ENCODE measurements at places on chromosomes 1 and 21.

- DNase-seq = peak; percentile 55
These were observed at the start of the genes AMPD2 and GNAT2 for GRCh38 chr1:109619576-109620400. Gene AMPD2 (plus strand): TSS chr1:109619837. CDS start chr1:109621176, 1,339 bp downstream. Gene GNAT2 (minus strand): TSS chr1:109619616. CDS start chr1:109612870, 6,746 bp downstream.

GRCh38 chr1:224266915-224267856 lies 62.8 kb downstream of the NVL start:
- DNase-seq = no peak

DNA sequence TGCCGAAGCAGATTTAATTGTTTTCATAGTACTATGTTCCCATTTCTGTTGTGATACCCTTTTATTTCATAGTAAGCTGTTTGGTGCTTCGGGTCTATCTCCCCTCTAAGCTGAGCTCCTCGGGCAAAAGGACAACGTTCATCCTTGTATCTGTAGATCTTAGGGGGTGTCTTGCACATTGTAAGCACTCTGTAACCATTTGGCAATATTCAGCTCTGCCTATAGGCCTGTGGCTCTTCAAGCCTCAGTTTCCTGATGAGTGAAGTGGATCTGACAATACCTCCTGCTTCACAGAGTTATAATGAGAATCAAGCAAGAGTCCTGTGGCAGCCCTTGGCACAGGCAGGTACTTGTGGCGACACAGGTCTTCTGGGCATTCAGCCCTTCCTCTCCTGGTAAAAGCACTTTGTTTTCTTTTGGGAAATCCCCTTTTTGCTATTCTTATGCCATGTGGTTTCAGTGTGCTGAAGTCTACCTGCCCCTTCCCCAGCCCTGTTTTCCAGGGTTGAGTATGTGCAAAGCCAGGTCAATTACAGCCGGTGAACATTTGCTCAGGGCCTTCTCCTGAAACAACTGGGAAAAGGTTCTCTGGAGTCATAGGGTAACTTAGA lies 8.5 kb upstream of the EXO1 start:
- no peak for DNase-seq

DNA sequence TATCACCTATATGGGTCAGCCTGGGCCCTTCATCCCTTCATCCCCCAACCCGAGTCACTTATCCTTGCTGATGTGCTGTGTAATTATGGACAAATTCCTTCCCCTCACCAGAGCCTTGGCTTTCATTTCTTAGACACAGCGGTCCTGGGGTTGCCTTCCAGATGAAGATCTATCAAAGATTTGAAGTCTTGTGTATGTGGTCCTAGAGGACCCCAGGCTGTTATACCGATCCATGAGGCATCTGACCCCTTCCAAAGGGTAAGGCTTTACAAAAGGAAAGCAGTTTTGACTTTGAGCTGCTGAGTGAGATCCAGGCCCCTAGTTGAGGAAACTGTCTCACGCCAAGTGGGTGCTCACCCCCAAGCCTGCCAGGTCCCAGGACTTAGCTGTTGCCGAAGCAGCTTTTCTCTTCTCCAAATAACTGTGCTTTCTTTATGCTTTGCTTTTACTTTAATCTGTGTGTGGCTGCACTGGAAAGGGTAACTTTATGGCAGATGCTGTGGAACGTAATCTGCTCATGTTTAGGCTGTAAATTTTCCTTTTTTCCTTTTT lies 37.6 kb downstream of the MAN1C1 start:
- DNase-seq = no peak

GRCh38 chr1:76585980-76586674 lies 281.2 kb upstream of the ST6GALNAC5 start:
- no peak for DNase-seq

DNA sequence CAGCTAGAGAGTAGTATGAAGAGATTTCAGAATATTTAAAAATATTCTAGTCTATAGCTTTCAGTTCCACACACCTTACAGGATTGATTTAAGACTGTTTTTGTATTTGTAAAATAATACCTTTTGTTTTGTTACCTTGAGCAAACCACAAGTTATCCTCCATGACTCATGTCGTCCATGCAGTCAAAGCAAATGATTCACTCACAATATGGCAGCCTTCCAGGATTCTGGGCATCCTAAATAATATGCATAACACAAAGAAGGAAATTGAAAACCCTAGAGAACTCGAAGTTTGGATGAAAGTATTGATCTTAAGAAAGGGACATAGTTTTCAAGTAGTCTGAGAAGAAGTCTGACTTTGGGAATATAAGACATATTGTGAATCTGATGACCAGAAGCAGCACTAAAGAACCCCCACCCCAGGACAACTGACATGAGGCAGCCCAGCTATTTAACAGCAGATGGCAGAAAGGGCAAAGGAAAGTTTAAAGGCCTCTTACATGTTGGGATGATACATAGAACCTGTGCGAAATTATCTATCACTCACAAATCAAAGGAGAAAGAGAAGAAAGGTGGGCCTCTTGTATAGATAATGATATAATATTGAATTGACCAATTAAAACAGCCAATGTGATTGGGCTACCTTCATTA lies 857.9 kb downstream of the BRINP3 start:
- DNase-seq = no peak

DNA sequence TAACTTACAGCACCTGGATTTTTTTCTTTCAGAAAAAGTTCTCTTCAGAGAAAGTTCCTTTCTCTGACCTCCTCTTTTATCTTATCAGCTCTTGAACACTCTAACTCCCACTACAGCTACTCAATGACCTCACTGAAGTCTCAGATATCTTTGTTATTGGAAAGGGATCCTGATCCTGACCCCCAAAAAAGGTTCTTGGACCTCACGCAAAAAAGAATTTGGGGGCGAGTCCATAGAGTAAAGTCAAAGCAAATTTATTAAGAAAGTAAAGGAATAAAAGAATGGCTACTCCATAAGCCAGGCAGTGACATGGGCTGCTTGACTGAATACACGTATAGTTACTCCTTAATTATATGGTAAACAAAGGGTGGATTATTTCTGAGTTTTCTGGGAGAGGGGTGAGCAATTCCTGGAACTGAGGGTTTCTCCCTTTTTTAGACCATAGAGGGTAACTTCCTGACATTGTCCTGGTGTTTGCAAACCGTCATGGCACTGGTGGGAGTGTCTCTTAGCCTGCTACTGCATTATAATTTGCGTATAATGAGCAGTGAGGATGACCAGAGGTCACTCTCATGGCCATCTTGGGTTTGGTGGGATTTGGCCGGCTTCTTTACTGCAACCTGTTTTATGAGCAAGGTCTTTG lies 44.2 kb downstream of the WDR64 start:
- no peak for DNase-seq

DNA sequence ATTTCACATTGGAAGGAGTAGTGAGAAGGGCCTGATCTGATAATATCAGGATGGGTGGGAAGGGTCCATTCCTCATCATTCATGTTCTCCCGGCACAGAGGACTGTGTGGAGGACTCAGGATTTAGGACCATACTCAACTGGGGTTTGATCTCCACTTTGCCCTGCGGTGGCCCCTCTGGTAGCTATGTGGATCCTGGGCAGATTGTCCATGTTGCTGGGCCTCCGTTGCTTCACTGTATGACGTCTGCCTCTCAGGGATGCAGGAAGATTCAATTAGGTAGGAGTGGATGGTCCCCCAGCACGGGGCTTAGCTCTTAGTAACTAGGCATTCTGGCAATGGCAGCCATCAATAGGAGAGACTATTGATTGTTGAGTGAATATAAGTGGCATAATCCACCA lies 2.3 kb downstream of the ETS2 start:
- DNase-seq = no peak

DNA sequence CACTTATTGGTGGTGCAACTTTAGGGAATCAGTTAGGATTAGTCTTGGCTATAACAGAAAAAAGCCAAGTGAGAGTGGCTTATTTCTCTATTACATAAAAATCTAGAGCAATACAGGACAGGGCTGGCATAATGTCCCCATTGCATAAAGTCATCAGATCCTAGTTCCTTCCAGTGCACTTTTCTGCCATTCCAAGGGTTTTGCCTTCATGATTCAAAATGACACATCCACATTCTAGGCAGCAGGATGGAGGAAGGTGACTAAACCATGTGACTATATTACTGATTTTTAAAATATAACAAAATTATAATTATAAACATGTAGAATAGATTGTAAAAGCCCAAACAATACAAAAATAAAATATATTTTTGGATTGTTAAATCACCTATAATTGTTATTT lies 18.8 kb downstream of the JUN start:
- DNase-seq = no peak

- DNase-seq = no peak
These were observed 76.7 kb upstream of the SCCPDH start for GRCh38 chr1:246647513-246647912.

DNA sequence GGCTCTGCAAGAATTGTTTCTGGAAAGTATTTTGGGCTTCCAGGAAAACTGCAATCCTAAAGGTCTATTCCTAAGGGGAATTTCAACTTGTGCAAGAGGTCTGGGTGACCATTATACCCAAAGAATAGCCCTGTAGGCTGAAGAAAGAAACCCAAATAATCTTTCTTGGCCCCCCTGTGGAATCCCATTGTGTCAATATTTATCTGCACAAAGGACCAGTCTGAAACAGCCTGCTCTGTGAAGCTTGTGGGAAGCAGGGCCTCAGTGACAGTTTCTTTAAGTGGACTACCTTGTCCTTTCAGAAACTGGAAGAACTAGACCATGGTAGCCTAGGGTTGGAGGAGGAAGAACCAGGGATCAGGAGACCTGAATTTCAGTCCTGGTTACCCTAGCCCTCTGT lies 58.4 kb upstream of the HSD17B7 start:
- no peak for DNase-seq

- DNase-seq = no peak
These were observed 131.7 kb downstream of the HHIPL2 start for GRCh38 chr1:222416001-222416791.

- DNase-seq = no peak
These were observed 11.4 kb upstream of the EFNA1 start for GRCh38 chr1:155116113-155116764.

DNA sequence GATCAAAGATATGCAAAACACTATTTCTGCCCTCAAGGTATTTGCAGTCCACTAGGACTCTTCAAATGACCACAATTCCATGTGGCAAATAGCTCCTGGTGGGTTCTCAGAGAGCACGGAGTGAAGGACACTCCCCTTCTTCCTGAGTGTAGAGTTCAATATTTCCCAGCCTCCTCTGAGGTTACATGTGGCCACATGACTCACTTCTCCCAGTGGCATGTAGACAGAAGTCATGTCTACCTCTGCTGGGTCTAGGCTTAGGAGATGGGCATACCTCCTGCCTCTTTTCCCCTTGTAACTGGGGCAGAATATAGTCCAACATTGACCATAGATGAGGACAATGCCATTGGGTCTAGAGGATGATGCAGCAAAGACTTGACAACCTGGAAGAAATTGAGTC lies 191.4 kb downstream of the MIS18A start:
- no peak for DNase-seq

DNA sequence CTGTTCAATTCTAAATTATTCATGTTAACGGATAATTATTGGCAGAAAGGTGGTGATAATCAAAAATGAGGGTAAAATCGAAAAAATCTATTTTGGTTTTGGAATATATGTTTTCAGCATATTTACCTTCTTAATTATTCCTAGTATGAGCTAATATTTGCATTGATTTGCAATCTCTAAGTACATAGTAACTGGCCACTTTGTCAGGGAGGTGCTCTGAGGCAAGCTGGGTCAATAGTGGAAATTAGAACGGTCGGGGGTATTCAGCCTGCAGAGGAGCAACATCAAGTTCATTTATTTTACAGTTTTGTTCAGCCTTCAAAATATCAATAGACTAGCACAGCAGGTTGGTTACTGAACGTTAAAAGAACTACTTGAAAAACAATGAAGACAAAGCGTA lies 1.8 kb downstream of the OTUD7B start:
- DNase-seq = no peak

GRCh38 chr1:160961419-160961818 lies 6.8 kb upstream of the ITLN2 start:
- DNase-seq = no peak

GRCh38 chr1:157176591-157177121 lies 38.5 kb upstream of the ETV3 start:
- no peak for DNase-seq

DNA sequence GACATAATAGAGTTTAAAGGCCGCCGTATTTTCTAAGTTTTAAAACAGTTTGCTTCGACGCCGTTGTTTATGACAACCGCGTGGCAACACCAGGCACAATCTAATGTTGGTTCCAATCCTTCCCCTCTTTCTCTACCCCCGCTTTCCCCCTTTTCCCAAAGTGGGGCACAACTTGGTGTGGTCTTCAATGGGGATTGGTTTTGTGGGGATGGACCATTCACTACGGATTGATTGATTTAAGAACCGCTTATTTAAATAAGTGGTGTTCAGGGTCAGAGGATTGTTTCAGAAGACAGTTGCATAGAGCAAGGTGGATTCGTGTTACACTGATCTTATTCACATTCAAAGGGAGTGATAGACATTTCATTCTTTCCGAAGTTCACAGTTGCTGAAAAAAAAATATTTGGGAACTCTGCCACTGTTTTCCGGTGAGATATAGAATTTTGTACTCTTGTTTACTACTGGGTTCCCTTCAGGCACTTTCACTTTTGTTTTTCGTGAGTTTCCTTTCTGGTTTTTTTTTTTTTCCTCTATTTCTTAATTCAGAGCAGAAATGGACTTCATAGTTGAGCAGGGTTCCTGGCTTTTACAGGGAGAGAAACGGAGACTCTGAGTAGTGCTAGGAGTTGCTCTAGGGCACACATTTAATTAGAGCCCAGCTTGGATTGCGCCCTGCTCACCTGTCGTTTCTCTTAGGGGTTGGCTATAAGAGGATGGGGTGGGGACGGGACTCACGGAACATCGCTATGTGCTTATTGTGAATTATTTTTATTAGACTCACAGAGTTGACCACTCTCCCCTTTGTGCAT lies 79.6 kb upstream of the AK4 start:
- no peak for DNase-seq

DNA sequence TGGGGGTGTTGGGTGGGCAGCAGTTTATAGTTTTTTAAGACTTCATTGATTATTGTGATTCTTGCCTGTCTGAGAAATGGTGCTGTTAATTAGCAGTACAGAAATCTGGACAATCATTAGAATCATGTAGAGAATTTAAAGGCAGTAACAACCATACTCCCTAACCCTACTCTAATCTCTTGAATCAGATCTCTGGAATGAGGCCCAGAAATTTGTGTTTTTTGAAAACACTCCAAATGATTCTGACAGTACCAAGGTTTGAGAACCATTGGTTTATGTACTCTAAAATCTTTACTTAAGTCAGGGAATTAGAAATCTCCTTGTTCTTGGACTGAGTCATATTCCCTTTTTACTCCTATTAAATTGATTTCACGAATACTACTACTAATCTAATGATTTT lies 24.0 kb downstream of the FNBP1L start:
- DNase-seq = no peak

Data from endothelial cell (in vitro differentiated cells).